ENCODE measurements at places on chromosomes 7 and 10. TPM values are rescaled to one million over a fixed set of nuclear protein-coding genes. Genes with fewer than 3 reads are reported as not detected.
A peak's percentile ranks its signal among the peaks of the same experiment; 100 is the strongest.

GIMAP2 gene
- 5.9 TPM for total RNA-seq

CPN1 gene
- not detected for total RNA-seq

GIMAP6 gene
- total RNA-seq, result 20.3 TPM

FAM237B gene
- total RNA-seq, result not detected

DHX32 gene
- total RNA-seq, result 14.0 TPM

ANKRD61 gene
- total RNA-seq, result not detected

- H3K27ac ChIP-seq, result peak overlapping the region; percentile 66
- no peaks in the 10 kb centered on the region for H3K36me3 ChIP-seq
- H3K4me1 ChIP-seq, result peaks cover 5% of the 10 kb centered on the region
- DNase-seq, result no peak
Measured at GRCh38 chr10:18145652-18146051, 5.4 kb downstream of the CACNB2 start.

- peaks cover 63% of the 10 kb centered on the region for H3K4me1 ChIP-seq
- no peaks in the 10 kb centered on the region for H3K27me3 ChIP-seq
- peak overlapping the region; percentile 68 for H3K4me3 ChIP-seq
- no peaks in the 10 kb centered on the region for H3K36me3 ChIP-seq
Measured at GRCh38 chr10:122475591-122476332, 14.4 kb downstream of the HTRA1 start.

DNA sequence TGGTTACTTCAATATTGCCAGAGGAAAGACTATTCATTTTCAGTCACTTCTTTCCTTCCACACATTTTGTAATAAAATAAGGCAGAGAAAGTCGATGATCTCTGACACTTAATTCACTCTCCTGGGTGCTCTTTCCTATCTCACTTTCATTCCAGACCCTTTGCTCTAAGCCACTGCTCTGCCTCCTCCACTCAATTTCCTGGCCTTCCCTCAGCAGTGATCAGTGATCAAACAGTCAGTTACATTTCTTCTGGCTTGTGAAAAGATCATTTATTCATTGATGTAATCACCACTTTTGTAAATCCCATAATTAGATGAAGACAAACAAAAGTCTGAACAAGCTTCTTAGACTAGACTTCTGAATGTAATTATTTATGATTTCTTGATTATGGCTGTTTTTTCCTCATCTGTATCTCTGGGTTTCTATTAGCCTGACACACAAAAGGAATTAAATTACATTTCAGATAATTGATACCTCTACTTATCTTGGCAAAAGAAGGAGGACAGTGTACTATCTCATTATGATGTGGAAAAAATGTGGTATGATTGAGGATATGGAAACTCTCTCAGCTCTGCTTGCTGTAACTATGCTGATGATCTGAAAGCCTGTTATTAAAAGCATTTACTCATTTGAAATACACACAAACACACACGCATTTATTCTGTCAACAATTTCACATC, 1102.3 kb downstream of the GRM8 start:
- no peaks in the 10 kb centered on the region for H3K4me1 ChIP-seq
- no peak for DNase-seq
- H3K27me3 ChIP-seq, result no peaks in the 10 kb centered on the region
- H3K36me3 ChIP-seq, result no peaks in the 10 kb centered on the region
- no peak overlapping the region for H3K4me3 ChIP-seq

GRCh38 chr10:101071267-101071884, 9.6 kb downstream of the KAZALD1 start:
- H3K4me1 ChIP-seq, result peaks cover 12% of the 10 kb centered on the region
- H3K4me3 ChIP-seq, result no peak overlapping the region
- no peak for DNase-seq
- no peaks in the 10 kb centered on the region for H3K36me3 ChIP-seq

GRCh38 chr7:157876469-157877285, 539.9 kb downstream of the DNAJB6 start:
- H3K4me3 ChIP-seq, result no peak overlapping the region
- H3K27me3 ChIP-seq, result no peaks in the 10 kb centered on the region
- H3K4me1 ChIP-seq, result no peaks in the 10 kb centered on the region
- H3K36me3 ChIP-seq, result no peaks in the 10 kb centered on the region
- no peak for DNase-seq
- H3K27ac ChIP-seq, result no peak overlapping the region

GRCh38 chr10:29530112-29530976, 104.4 kb downstream of the SVIL start:
- H3K4me3 ChIP-seq, result no peak overlapping the region
- peaks cover 50% of the 10 kb centered on the region for H3K36me3 ChIP-seq
- DNase-seq, result no peak
- H3K27ac ChIP-seq, result no peak overlapping the region

- H3K4me1 ChIP-seq, result no peaks in the 10 kb centered on the region
- no peak overlapping the region for H3K4me3 ChIP-seq
- H3K36me3 ChIP-seq, result no peaks in the 10 kb centered on the region
Measured at GRCh38 chr10:66852811-66853210, 73.0 kb upstream of the LRRTM3 start.

GRCh38 chr10:22427101-22427500, 81.8 kb downstream of the SPAG6 start:
- DNase-seq, result no peak
- no peaks in the 10 kb centered on the region for H3K36me3 ChIP-seq
- H3K27me3 ChIP-seq, result no peaks in the 10 kb centered on the region
- H3K4me3 ChIP-seq, result no peak overlapping the region
- H3K4me1 ChIP-seq, result peaks cover 13% of the 10 kb centered on the region
- no peak overlapping the region for H3K27ac ChIP-seq

DNA sequence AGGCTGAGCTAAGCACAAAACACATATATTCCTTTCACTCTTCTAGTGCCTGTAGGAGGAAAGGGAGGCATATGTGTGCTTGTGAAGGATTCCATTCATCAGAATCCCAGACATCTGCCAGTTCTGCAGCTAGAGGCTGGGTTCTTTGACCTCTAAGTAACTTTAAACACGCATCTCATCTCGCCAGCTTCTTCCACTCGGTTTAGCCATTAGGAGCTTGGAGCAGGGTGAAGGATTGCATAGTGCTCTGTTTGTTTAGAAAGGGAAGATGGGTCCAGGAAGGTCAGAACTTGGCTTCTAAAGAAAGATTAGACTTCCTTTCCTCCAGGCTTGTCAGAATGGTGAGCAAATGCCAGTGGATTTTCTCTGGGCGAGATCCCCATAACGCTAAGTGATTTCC, 43.6 kb downstream of the HK1 start:
- H3K4me1 ChIP-seq, result peaks cover 51% of the 10 kb centered on the region
- no peak overlapping the region for H3K4me3 ChIP-seq
- DNase-seq, result no peak
- H3K27me3 ChIP-seq, result no peaks in the 10 kb centered on the region
- peak overlapping the region; percentile 100 for H3K27ac ChIP-seq

GRCh38 chr7:25662841-25663800, 434.8 kb upstream of the NPVF start:
- no peaks in the 10 kb centered on the region for H3K36me3 ChIP-seq
- H3K27me3 ChIP-seq, result no peaks in the 10 kb centered on the region
- H3K27ac ChIP-seq, result peak overlapping the region; percentile 1
- DNase-seq, result no peak
- no peak overlapping the region for H3K4me3 ChIP-seq
- H3K4me1 ChIP-seq, result peaks cover 55% of the 10 kb centered on the region

- H3K27ac ChIP-seq, result no peak overlapping the region
- no peaks in the 10 kb centered on the region for H3K36me3 ChIP-seq
- peaks cover 14% of the 10 kb centered on the region for H3K4me1 ChIP-seq
- no peak overlapping the region for H3K4me3 ChIP-seq
- H3K27me3 ChIP-seq, result no peaks in the 10 kb centered on the region
Measured at GRCh38 chr10:60031664-60032063, 125.3 kb upstream of the CCDC6 start.

DNA sequence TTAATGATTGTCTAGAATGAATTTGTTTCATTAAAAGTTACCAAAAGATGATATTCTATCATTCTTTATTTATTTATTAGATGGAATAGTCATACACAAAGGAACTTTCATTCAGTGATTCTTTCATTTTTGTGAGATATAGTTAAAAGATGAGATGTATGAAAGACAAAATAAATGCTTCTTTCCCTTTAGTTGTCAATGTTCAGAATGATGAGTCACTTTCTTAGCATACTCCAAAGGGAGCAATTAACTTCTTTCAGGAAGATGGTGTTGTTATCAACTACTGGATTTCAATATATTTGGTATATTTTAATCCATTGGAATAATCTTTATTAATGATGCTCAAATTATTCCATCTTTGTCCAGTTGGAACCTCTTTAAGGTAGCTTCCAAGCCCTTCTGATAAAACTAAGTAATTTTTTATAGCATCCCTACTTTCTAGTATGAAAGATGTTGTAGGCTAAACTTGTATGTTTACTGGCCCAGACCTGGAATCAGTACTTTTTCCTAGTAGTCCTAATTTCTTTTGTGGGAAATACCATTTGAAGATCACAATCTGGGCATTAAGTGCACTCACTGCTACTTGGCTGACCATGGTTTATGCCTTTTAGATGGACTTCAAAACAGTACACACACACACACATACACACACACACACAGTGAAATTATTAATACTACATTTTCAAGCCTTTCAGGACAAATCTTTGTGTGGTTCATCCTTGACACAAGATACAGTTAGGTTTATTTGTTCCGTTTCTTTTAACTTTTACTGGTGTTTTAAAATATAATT, 2.5 kb downstream of the GIMAP7 start:
- no peak for DNase-seq
- H3K27me3 ChIP-seq, result no peaks in the 10 kb centered on the region
- H3K4me3 ChIP-seq, result peak overlapping the region; percentile 68
- no peak overlapping the region for H3K27ac ChIP-seq
- H3K4me1 ChIP-seq, result no peaks in the 10 kb centered on the region
